Activated CD4-positive, alpha-beta T cell treated with anti-CD3 and anti-CD28 coated beads for 36 hours (primary cell): ENCODE measurements at places on chromosomes 7 and 10. TPM values are rescaled to one million over a fixed set of nuclear protein-coding genes. Genes with fewer than 3 reads are reported as not detected.

DNA sequence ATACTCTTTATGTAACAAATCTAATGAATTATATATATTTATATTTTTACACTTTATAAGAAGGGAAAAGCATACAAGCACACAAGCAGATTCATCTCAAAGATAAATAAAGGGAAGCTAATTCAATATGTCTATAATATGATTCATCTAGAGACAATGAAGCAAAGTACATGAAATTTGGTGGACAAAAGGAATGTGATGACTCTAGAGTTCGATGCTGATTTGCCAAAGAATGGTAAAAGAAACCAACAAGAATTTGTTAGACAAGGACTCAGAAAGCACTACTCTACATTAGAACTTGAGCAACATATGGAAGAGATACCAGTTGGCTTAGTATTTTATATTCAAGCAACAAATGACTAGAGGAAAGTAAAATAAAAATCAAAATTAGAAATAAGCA, 536.5 kb upstream of the TEX47 start:
- no peak for DNase-seq

GRCh38 chr10:118742032-118742431, 12.7 kb downstream of the CACUL1 start:
- DNase-seq, result no peak

DNA sequence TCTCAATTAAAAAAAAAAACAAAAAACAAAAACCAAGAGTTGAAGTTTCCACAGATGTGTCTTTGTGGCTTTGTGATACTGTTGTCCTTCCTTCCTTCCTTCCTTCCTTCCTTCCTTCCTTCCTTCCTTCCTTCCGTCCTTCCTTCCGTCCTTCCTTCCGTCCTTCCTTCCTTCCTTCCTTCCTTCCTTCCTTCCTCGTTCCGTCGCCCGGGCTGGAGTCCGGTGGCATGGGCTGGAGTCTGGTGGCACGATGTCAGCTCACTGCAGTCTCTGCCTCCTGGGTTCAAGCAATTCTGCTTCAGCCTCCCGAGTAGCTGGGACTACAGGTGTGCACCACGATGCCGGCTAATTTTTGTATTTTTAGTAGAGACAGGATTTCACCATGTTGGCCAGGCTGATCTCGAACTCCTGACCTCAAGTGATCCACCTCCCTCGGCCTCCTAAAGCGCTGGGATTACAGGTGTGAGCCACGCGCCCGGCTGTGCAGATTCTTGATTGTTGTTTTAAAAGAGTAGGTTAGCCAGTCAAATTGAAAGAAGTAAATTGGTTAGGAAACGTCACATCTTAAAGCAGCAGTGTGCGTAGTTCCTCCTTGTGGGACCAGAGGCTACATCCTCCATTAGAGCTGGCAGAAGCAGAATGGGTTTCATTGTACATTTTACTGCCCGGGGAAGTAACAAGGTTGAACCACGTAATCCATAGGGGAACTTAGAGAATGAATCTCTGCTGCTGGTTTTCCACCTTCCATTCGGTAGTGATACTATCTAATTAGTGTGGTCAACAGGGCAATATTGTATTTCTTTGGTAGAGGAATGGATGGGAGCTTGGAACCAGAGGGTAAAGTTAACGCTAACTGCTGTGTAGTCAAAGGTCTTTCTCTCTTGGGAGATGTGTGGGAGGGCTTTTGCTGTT, 20.6 kb downstream of the DNAJB6 start:
- peak; percentile 48 for DNase-seq

DNA sequence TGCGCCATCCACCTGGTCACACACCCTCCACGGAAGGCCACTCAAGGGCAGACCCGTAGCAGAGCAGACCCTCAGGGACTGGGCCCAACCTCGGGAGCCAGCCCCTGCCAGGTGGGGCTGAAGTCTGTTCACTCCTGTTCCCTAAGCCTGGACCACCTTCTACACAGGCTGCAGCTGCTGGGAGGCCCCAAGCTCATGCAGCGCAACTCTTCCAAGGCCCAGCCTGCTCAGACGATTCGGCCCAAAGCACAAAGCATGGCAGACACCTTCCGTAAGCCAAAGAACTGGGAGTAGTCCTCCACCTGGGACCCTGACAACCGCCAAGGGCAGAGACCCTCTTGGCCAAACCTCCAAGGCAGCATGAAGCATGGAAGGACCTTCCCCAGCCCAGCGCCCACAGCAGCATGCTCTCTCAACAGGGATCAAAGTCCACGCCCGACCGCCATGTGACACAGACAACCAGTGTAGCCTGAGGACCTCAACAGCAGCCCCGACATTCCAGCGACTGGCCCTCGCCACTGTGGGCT, 11.5 kb downstream of the SHH start:
- no peak for DNase-seq

DNA sequence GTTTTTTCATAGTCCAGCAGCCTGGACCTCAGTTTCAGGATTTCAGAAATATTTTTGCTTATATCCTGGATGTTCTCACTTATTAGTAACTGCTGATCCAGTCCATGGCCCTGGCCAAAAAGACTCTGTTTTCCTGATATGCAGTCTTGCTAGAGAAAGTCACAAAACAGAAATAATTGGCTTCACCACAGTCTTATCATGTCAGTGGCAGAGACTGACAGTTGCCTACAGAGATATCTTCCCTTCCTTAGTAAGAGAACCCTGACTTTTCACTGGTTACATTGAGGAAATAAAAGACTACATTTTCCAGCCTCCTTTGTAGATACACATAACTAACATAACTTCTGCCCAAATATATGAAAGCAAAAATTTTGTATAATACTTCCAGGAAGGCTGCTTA, 56.6 kb downstream of the AHR start:
- DNase-seq, result no peak

- DNase-seq, result no peak
Observed at GRCh38 chr7:27970350-27970749, 210.2 kb downstream of the JAZF1 start.

The TAS2R4 gene
- 0.60 TPM for total RNA-seq

The NME8 gene
- not detected for total RNA-seq

The MALRD1 gene
- total RNA-seq, result not detected

GRCh38 chr10:1706711-1707110, 30.6 kb downstream of the ADARB2 start:
- peak; percentile 23 for DNase-seq

DNA sequence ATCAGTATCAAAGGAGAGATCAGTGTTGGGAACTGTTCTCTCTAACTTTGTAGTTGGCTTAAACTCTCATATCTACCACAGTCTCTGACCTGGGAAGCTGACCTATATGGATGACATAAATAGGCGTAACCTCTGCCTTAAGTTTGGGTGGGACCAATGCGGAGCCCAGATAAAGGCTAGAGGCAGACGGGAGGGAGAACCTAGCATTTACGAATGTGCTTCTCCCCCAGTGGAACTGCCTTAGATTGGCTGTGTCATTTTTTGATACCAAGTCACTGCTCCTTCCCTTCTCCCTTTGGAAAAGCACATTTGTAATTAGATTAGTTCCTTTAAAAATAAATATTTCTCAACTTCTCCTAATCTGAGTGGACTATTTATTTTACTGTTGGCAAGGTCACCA, 23.7 kb upstream of the LRRN3 start:
- DNase-seq, result no peak

- peak; percentile 4 for DNase-seq
Observed at GRCh38 chr7:27167916-27168264, 2.6 kb upstream of the HOXA9 start.

- no peak for DNase-seq
Observed at GRCh38 chr7:92621561-92622023, 31.4 kb upstream of the FAM133B start.

DNA sequence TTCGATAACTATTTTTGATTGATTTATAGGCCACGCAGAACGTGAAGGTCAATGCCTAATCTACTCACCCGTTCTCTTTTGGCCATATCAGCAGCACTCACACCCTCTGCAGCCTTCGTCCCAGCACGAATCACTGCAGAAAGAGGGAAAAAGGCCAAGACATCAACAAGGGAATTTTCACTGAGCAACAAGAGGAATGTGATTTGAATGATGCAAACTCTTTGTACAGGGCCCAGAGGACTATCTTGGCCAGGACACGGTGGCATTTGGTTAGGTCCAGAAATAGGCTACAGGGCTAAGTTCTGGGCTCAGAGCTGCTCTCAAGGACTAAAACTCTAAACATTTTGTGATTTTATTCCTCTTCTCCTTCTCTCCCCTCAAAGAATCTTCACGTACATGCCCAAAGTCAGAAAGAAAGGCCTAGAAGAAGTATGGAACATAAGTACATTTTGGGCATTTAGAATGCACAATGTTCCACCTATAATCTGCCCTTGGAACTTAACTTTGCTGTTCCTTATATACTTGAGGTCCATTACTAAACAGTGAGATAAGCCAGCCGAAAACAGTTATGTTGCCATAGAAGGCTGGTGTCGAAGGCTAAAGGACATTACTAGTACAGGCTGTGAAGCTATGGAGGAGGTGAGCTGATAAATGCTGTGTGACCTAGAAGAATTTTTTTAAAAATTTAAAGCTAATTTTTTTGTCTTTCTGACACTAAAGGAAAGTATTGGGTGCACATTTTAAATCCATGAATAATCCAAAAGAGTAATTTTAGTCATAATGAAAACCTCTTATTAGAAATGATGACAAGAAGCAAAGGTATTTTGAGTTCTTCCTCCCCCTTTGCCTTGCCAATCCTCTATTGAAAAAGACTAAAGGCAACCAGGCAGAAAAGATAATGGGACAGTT, 20.0 kb downstream of the RBM28 start:
- no peak for DNase-seq

GRCh38 chr10:49099046-49099445, 16.3 kb downstream of the VSTM4 start:
- no peak for DNase-seq

DNA sequence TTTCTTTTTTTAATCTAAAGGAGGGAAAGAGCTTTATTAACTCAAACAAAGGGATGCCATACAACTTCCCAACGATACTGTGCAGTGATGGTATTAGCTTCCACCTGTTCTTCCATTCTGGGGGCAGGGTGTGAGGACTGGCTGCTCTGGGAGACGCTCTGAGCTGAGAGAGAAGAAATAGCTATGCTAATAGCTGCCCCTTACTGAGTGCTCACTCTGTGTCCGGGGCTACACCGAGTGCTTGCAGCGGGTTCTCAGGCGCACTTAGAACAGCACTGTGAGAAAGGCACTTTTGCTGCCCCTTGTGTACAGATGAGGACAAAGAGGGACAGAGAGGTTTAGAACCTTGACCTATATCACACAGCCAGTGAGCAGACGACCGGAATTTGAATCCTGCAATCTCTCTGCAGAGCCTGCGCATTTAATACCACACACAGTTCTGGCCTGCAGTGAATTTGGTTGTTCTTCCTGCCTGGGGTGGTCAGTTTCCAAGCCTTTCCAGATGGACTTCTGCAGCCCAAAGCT, 142.2 kb downstream of the PLPP4 start:
- no peak for DNase-seq

- DNase-seq, result no peak
Observed at GRCh38 chr10:31508882-31509281, 189.9 kb downstream of the ZEB1 start.

The RPS24 gene
- total RNA-seq, result 2,145 TPM

DNA sequence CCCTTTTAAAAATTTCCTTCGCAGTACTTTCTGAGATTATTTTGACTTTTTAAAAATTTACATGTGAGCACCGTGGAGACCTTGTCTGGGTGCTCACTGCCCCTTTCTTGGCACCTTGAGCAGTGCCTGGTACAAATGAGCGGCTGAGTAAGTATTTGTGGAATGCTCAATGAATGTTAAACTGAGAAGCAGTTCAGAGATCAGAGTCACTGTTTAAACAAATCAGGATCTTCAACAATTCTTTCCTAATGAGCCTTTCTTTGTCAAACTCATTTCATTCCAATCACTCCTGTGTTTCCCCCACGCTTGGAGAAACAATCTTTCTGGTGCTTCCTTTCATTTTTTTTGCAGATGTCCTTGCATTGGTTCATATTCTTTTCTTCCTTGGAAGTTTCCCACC, 611.3 kb upstream of the GALNT17 start:
- DNase-seq, result no peak

The CUBN gene
- 0.25 TPM for total RNA-seq

The CEP55 gene
- 67.8 TPM for total RNA-seq

DNA sequence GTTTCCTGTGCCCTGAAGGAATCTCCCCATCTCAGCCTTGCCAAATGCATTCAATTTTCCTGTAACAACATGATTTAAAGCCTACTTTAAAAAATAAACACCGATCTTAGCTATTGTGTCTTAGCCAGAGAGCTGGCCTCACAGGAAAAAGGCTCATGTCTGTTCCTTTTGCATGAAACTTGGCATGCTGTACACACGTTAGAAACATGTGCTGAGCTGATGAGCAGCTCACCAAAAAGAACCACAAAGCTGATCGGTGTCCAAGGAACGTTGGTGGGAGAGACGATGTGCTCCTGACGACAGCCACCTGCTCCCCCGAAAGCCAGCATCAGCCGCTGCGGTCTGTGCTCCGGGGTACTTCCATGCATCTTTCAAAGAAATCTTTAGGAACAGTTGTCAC, 135.9 kb downstream of the ADARB2 start:
- DNase-seq, result no peak

The IL6 gene
- total RNA-seq, result 4.5 TPM

The CTTNBP2 gene
- total RNA-seq, result not detected

The PNLIP gene
- not detected for total RNA-seq

The FAM107B gene
- total RNA-seq, result 126 TPM

The ASAH2 gene
- 0.05 TPM for total RNA-seq

GRCh38 chr10:88415533-88416130, 167.5 kb downstream of the RNLS start:
- DNase-seq, result no peak

The OR2A12 gene
- not detected for total RNA-seq

- no peak for DNase-seq
Observed at GRCh38 chr7:85664341-85664740, 477.5 kb upstream of the SEMA3D start.

The SPDYE1 gene
- not detected for total RNA-seq

- no peak for DNase-seq
Observed at GRCh38 chr7:155129789-155130188, 59.7 kb downstream of the HTR5A start.

GRCh38 chr10:68829521-68829920, 2.2 kb downstream of the STOX1 start:
- DNase-seq, result peak; percentile 19

DNA sequence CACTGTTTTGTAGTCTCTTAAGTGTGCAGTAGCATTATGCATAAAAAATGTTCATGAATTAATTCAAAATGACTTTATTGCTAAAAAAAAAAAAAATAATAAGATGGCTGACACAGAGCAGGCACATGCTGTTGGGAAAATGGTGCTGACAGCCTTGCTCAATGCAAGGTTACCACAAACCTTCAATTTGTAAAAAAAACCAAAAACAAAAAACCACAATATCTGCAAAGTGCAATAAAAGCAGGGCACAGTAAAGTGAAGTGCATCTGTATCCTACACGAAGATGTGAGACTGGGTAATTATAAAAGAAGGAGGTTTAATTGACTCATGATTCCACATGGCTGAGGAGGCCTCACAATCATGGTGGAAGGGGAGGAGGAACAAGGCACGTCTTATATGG, 185.8 kb downstream of the USP6NL start:
- no peak for DNase-seq
